WTC11 (cell line): ENCODE measurements at places on chromosomes 4 and X. TPM values are rescaled to one million over a fixed set of nuclear protein-coding genes. Genes with fewer than 3 reads are reported as not detected.

GRCh38 chr4:180234730-180235129, 2008.5 kb upstream of the TENM3 start:
- no peak for DNase-seq
- H3K4me1 ChIP-seq, result peaks cover 10% of the 10 kb centered on the region
- no peaks in the 10 kb centered on the region for H3K27me3 ChIP-seq
- no peak overlapping the region for H3K4me3 ChIP-seq

- DNase-seq, result no peak
- no peaks in the 10 kb centered on the region for H3K36me3 ChIP-seq
- H3K27me3 ChIP-seq, result no peaks in the 10 kb centered on the region
These were observed 32.3 kb downstream of the BLOC1S4 start for GRCh38 chr4:6748286-6748685.

- no peaks in the 10 kb centered on the region for H3K27me3 ChIP-seq
- H3K4me1 ChIP-seq, result peaks cover 21% of the 10 kb centered on the region
- H3K36me3 ChIP-seq, result no peaks in the 10 kb centered on the region
- no peak overlapping the region for H3K4me3 ChIP-seq
These were observed 70.5 kb downstream of the CLCN5 start for GRCh38 chrX:49992853-49993252.

- no peak overlapping the region for H3K27ac ChIP-seq
- no peak for DNase-seq
- H3K36me3 ChIP-seq, result no peaks in the 10 kb centered on the region
- peaks cover 26% of the 10 kb centered on the region for H3K4me1 ChIP-seq
- H3K4me3 ChIP-seq, result no peak overlapping the region
These were observed 156.0 kb downstream of the DCLK2 start for GRCh38 chr4:150234246-150234645.

GRCh38 chr4:102061133-102061532, 270.6 kb downstream of the BANK1 start:
- no peaks in the 10 kb centered on the region for H3K36me3 ChIP-seq
- no peaks in the 10 kb centered on the region for H3K4me1 ChIP-seq
- H3K4me3 ChIP-seq, result no peak overlapping the region
- no peaks in the 10 kb centered on the region for H3K27me3 ChIP-seq
- no peak for DNase-seq

DNA sequence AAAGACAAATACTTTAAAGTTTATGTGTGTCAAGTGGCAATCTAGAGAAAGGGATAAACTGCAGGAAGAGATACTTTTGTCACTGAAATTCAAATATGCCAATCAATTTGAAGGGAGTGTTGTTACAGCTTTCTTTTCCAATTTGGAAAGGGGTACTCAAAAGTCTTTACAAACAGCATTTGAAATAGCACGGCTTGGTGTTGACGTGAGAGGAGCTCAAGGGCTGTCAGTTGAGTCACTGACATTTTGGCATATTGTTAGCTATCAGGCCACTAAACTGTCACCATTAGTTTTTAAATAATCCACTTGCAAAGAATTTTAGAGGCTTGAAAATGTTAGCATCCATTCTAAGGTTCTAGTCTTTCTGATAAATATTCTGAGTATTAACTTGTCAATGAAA, 698.4 kb downstream of the IL1RAPL1 start:
- H3K4me1 ChIP-seq, result no peaks in the 10 kb centered on the region
- H3K4me3 ChIP-seq, result no peak overlapping the region
- DNase-seq, result no peak
- no peaks in the 10 kb centered on the region; the same call in 1 of the 2 replicates for H3K27me3 ChIP-seq

- H3K27ac ChIP-seq, result no peak overlapping the region
- peaks cover 69% of the 10 kb centered on the region for H3K4me1 ChIP-seq
- no peak for DNase-seq
- H3K36me3 ChIP-seq, result no peaks in the 10 kb centered on the region
These were observed 2.7 kb upstream of the NEUROG2 start for GRCh38 chr4:112518675-112519074.

DNA sequence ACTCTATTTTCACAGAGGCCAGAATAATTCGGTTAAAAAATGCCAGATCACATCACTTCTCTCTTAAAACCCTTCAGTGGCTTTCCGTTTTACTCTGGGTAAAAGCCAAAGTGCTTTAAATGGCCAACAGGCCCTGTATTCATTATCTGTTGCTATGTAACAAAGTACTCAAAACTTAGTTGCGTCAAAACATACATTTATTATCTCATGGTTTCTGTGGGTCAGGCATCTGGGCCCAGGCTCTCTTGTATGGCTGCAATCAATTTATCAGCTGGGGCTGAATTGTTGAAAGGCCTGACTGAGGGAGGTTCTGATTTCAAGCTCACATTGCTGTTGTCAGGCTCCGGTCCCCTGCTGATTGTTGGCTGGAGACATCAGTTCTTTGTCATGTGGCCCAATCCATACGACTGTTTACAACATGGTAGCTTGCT, 72.7 kb upstream of the H2AZ1 start:
- H3K36me3 ChIP-seq, result peaks cover 9% of the 10 kb centered on the region
- H3K4me3 ChIP-seq, result no peak overlapping the region
- H3K4me1 ChIP-seq, result peaks cover 10% of the 10 kb centered on the region
- 0 out of 2 replicates have a peak overlapping the region, but pooled peaks have one; percentile 3 for H3K27ac ChIP-seq

- H3K27ac ChIP-seq, result no peak overlapping the region
- DNase-seq, result no peak
- H3K27me3 ChIP-seq, result no peaks in the 10 kb centered on the region
- H3K36me3 ChIP-seq, result peaks cover 11% of the 10 kb centered on the region; the same call in 1 of the 2 replicates
- peaks cover 5% of the 10 kb centered on the region; the same call in 1 of the 2 replicates for H3K4me1 ChIP-seq
These were observed 88.2 kb upstream of the STS start for GRCh38 chrX:7059214-7059838.

DNA sequence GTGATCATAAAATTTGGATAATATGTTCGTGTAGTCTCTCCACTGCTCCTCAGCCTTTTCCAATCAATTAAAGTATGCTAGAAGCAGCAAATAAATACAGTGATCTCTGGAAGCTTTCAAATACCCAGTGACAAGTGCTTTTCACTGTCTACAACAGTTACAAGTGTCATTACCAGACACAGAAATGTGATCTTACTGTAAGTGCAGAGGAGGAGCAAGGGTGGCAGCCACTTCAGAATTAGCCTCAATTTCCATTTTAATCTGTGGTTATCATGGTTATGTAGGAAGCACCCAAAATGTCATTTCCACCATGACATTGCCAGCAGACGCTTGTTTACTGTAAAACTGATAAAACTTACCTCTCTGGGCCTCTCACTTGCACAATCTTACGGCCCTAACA, 133.9 kb upstream of the ADAMTS3 start:
- peaks cover 11% of the 10 kb centered on the region for H3K4me1 ChIP-seq
- H3K27me3 ChIP-seq, result no peaks in the 10 kb centered on the region
- no peak for DNase-seq
- no peak overlapping the region for H3K4me3 ChIP-seq

The CXCL13 gene
- not detected in 3 replicates for total RNA-seq

The RPA4 gene
- total RNA-seq, result 0.17 to 0.23 TPM in 2 of 3 replicates, not detected in the other

The ATP2B3 gene
- total RNA-seq, result 0.28 to 0.32 TPM (median 0.30 TPM) in 3 replicates
